RKO (cell line): ENCODE measurements at places on chromosomes 16 and 17.
A peak's percentile ranks its signal among the peaks of the same experiment; 100 is the strongest.

DNA sequence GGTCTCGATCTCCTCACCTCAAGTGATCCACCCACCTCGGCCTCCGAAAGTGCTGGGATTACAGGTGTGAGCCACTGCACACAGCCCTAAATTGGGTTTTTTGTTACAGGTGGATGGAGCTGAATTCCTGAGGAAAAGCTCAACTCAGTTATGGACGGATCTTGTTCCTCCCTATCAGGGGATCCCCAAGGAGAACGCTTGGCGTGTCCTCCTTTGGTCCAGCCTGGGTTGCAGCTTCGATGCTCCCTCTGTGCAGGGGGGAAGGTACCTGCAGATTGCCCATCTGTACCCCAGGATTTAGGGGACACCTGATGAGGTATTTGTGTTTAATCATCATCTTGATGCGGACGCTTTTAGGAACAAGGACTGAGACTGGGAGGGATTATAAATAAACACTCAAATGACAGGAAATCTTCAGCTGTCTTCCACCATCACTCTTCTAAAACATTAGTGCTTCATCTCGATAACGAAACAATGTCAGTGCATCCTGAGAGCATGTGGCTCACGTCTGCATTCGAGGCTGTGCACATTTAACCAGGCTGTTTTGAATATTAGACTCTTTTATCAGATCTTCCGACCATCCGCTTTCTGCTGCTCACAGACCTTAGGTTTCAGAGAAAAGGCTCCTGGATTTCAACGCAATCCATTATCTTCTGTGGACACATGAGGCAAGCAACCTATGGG is 18.2 kb upstream of the MEIOB start:
- DNase-seq, result no peak

DNA sequence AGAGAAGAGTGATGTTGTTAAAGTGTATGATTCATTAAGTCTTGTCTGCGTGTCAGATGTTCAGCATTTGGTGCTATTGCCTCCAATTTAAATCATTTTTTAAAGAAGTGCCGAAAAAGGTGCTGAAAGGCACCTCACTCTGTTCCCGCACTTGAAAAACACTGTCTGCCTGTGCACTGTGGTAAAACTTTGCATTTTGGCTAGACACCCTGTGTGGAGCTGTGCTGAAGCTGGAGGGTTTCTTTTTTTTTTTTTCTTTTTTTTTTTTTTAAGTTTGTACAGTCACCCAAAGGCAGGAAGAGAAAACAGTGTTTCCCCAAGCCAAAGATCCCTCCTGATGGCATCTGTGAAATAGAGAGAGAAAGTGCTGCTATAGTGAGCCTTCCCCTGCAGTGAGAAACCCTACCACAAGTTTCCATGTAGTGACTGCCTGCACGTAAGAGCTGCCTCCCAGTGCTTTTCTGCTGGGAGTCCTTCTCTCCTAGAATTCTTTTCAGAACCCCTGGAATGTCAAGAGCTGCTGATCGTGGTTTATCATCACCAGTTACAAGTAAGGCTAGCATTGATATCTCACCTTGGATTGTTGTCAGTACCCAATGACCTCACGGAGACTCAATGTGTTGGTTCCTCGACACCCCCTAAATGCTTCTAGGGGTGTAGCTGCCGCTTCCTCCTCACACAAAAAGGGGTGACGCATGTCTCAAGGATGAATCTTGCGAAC is 116.0 kb upstream of the SOX9 start:
- no peak for DNase-seq

- DNase-seq, result no peak
These were observed 363.7 kb downstream of the SNX29 start for GRCh38 chr16:12340151-12340733.

- DNase-seq, result no peak
These were observed 4.9 kb downstream of the RUNDC1 start for GRCh38 chr17:42985225-42985624.

- DNase-seq, result no peak
These were observed 3.0 kb downstream of the PRR35 start for GRCh38 chr16:563072-563644.

GRCh38 chr16:11783319-11784037 is 13.6 kb downstream of the ZC3H7A start:
- DNase-seq, result no peak

DNA sequence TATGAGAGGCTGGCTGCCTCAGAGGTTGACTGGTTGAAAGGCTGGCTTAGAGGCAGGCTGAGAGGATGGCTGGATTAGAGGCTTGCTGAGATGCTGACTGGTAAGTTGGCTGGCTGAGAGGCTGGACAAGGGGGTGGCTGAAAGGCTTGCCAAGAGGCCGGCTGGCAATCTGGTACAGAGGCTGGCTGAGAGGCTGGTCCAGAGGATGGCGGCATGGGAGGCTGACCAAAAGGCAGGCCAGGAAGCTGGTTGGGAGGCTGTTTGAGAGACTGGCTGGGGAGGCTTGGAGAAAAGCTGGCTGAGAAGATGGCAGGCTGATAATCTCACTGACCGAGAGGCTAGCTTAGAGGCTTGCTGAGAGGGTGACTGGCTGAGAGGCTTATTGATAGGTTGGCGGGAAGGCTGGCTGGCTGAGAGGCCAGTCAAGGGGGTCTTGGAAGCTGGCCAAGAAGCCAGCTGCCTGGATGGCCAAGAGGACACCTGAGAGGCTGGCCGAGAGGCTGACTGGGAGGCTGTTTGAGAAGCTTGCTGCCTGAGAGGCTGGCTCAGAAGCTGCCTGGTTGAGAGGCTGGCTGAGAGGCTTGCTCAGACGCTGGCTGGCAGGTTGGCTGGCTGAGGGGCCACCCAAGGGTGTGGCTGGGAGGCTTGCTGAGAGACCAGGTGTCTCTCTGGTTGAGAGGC is 34.2 kb upstream of the ACSM2B start:
- no peak for DNase-seq

DNA sequence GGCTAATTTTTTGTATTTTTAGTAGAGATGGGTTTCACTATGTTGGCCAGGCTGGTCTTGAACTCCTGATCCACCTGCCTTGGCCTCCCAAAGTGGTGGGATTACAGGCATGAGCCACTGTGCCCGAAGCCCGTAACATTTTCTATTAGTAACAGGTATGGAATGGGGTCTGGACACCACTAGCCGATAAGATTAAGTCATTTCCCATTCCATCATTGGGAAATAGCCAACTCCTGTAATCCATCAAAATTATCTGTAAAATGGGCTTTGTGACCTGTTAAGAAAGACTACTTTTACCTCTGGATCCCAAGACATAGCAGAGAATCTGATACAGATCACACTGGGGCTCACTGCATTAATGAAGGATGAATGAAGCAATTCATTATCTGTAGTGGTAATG is 3.9 kb upstream of the LUC7L3 start:
- DNase-seq, result no peak

- DNase-seq, result no peak
These were observed 5.8 kb upstream of the DHRS13 start for GRCh38 chr17:28908640-28909167.

- DNase-seq, result peak; percentile 48
These were observed 800 bp downstream of the PLEKHH3 start for GRCh38 chr17:42675965-42676423.

DNA sequence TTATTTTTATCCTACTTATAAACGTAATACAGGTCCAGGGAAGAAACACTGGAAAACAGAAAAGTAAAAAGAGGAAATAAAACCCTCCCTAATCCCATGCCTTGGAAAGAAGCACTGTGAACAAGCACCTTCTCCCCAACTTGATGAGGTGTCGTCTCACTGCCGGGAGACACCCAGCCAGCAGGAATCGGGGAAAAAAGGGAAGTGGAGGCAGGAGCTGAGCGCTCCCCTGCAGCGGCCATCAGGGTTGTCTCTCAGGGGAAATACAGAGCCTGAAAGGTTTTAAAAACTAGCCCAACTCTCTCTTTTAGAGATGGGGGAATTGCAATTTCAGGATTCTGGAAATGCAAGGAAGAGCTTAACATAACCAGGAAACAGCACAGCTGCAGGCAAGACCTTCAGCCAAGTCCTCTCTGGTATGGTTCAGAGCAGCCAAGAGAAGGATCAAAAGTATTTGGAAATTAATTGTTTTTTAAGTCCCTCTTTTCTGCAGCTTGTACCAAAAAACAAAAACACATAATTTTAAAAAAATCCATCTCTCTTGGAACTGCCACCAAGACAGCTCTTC is 96.3 kb upstream of the RCVRN start:
- DNase-seq, result no peak

- DNase-seq, result no peak
These were observed 145.2 kb downstream of the PMP22 start for GRCh38 chr17:15119968-15120367.

DNA sequence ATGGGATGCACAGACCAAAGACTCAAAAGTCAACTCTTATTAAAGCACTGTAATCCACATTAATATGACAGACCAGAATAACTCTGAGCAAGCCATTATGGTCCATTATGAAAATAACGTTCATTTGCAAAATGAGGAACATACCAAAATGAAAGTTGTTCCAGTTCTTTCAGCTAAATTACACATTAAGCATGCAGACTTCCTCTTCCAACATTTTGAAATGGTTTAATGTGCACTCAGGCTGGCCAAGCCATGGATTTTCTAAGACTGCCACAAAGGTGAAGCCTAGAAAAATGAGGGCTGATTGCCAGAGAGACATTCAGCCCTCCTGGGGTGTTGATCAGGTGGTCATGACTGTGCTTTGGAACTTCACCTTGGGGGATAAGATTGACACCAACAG is 56.7 kb upstream of the NOG start:
- no peak for DNase-seq

DNA sequence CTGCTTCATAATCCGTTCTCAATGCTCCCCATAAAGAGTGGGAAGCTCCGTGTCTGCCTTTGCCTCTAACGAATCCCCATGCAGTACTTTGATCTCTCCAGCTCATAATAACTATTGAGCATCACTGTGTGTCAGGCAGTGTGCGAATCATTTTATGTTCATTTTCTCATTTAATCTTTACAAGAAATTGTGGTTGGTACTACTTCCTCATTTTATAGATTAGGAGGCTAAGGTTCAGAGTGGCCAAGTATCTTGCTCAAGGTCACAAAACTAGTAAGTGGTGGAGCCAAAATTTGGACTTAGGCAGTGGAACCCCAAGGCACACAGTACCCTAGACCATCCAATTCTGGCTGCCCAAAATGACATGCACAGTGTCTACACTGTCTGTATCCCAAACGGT is 44.8 kb downstream of the ABCC12 start:
- DNase-seq, result no peak

DNA sequence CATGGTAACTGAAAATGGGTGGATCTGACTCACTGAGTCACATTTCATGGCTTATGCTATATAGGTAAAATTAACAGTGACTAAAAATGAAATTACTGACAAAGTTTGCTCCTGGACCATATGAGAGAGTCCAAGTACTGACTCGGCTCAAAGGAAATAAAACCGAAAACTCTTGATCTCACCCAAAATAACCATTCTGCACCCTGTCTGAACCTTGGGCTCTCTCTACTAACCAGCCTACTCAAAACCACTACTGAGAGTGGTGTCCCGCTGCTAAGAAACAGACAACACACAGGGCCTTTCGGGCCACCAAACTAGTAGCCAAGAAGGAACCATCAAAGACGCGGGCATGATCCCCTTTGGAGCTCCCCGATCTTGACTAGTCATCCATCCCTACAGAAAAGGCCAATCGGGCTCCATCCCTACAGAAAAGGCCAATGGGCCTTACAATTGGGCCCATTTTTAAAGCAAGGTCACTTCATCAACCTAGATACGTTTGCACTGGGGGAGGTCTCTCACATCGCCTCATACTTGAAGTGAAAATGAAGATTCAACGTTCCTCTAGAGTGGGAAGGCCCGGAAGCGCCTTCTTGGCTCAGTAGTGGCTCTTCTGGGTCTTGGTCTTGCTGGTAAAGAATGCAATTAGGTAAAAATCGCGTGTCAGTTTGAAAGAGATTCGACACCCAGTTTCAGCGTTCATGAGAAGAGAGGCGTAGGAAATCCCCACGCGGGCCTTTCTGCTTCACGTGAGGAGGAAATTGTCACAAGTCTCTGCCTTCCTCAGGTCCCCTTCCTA is 720 bp upstream of the ZPBP2 start:
- no peak for DNase-seq

DNA sequence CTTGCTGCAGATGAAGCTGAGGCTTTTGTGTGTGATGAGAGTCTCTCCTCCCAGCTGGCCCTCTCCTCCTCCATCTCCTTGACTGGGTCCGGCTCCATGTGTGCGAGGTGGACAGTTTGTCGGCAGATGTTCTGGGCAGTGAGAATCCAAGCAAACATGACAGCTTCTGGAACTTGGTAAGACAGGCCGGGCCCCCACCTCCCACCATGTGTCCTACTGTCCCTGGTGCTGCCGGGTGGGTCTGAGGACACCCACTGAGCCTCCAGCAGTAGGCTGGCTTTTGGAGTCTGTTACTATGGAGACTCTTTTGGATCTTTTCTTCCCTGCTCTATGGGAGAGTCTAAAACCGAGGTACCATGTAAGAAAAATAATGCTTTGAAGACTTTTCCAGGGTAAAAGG is 12.7 kb downstream of the NUP85 start:
- no peak for DNase-seq

GRCh38 chr17:40301315-40301714 is 7.7 kb upstream of the RARA start:
- no peak for DNase-seq

DNA sequence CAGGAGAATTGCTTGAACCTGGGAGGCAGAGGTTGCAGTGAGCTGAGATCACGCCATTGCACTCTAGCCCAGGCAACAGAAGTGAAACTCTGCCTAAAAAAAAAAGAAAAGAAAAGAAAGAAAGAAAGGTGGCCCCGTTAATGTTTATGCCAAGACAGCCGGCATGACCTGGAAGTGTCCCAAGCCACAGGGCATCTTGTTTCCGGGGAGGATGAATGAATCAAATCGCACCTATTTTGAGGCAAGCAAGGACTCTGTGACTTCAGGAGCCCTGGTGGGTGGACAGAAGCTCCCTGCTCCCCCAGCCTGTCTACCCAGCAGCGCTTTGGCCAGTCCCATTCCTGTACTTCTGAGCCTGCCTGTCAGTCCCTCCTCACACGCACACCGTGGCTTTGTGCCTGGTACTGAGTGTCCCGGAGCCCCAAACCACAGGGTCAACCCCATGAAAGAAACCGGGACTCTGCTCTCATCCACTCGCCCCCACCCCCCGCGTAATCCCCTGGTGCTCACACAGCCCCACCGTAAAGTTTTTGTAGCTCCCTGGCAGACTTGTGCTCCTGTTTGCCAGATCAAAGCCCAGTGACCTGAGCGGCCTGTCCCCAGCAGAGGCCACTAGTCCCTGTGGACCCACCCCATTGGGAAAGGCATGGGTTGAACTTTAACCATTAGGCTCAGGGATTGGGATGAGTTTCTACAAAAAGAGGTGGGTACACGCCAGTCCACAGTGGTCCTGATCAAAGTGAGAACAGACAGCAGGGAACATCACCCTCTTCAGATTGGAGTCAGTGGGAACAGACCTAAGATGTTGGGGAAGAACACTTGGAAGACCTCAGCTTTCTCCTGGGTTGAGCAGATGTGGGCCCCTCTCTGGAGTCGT is 19.3 kb downstream of the CD2BP2 start:
- DNase-seq, result peak; percentile 51

DNA sequence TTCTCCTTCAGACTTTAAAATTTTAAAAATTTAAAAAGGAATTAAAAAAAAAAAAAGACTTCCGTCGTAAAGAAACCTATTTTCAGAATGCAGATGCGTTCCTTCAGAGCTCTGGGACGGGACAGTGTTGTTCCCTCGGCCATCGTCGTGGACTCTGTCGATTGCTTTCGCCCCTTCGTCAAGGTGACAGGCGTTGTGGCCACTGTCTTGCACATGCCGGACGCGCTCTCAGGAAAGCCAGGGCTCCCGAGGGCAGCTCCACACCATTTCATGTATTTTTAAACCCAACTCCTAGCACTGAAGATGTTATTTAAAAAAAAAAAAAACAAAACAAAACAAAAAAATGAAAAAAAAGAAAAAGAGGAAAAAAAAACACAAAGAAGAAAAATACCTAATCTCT is 22.3 kb downstream of the TMC6 start:
- DNase-seq, result no peak
